Hematopoietic multipotent progenitor cell (in vitro differentiated cells): ENCODE measurements at places on chromosomes 6 and 20. TPM values are rescaled to one million over a fixed set of nuclear protein-coding genes. Genes with fewer than 3 reads are reported as not detected.

The UNC93A gene
- total RNA-seq: not detected

The ZNF165 gene
- total RNA-seq: 1.6 TPM

The CNR1 gene
- total RNA-seq: under 0.01 TPM

The HLA-DRB1 gene
- total RNA-seq: 266 TPM

- DNase-seq: no peak
These were observed 1287.0 kb upstream of the GJE1 start for GRCh38 chr6:140845701-140846100.

GRCh38 chr6:169961772-169962561, 210.5 kb downstream of the ERMARD start:
- DNase-seq: peak; percentile 39

- DNase-seq: no peak
These were observed 265.8 kb downstream of the TAF4 start for GRCh38 chr20:61799928-61800327.

GRCh38 chr20:46282669-46283068, 25.6 kb downstream of the CDH22 start:
- DNase-seq: no peak

- no peak for DNase-seq
These were observed 204.8 kb upstream of the RSPO3 start for GRCh38 chr6:126913651-126914050.
